ENCODE measurements at places on chromosomes 13 and 19.

- DNase-seq = no peak
Observed at GRCh38 chr13:93529961-93530360, 303.4 kb downstream of the GPC6 start.

- DNase-seq = no peak
Observed at GRCh38 chr13:96982672-96983071, 11.6 kb downstream of the OXGR1 start.

GRCh38 chr13:98143157-98143553 is 261 bp downstream of the FARP1 start:
- no peak for DNase-seq

GRCh38 chr13:33278913-33279312 is 6.6 kb downstream of the STARD13 start:
- DNase-seq = no peak

- DNase-seq = peak; percentile 55
Observed at GRCh38 chr13:106471957-106472543, 63.4 kb downstream of the EFNB2 start.

- DNase-seq = no peak
Observed at GRCh38 chr13:44605721-44606120, 29.6 kb upstream of the TSC22D1 start.

Measured in fibroblast of skin of left quadriceps (primary cell).